Lung (tissue), 17 donors: ENCODE measurements at places on chromosomes 2 and 18. TPM values are rescaled to one million over a fixed set of nuclear protein-coding genes. Genes with fewer than 3 reads are reported as not detected.

- no peak for DNase-seq
- H3K4me3 ChIP-seq, result no peak overlapping the region
- no peaks in the 10 kb centered on the region for H3K4me1 ChIP-seq
- no peaks in the 10 kb centered on the region for H3K36me3 ChIP-seq
- H3K27ac ChIP-seq, result no peak overlapping the region
Measured at GRCh38 chr2:204060841-204061240, 124.3 kb downstream of the ICOS start.

DNA sequence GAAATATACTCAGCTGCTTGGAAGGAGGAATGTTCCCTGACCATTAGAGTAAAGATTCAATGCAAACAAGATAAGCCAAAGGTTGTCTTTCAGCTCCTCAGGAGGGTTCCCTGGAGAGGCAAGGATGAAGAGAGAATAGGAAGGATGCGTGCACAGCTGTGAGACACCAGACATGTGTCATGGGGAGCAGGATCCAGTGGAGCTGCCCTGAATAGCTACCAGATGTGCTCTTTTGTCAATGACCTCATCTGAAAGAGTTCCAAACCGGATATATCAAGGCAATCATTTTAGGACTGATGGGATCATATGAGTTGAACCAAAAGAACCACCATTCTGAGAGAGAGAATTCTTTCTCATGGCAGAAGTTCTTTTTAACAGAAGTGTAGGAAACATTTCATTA is 490.6 kb downstream of the IRS1 start:
- no peaks in the 10 kb centered on the region for H3K36me3 ChIP-seq
- no peaks in the 10 kb centered on the region for H3K4me1 ChIP-seq
- H3K27ac ChIP-seq, result no peak overlapping the region
- DNase-seq, result peak; percentile 42
- no peak overlapping the region for H3K4me3 ChIP-seq

DNA sequence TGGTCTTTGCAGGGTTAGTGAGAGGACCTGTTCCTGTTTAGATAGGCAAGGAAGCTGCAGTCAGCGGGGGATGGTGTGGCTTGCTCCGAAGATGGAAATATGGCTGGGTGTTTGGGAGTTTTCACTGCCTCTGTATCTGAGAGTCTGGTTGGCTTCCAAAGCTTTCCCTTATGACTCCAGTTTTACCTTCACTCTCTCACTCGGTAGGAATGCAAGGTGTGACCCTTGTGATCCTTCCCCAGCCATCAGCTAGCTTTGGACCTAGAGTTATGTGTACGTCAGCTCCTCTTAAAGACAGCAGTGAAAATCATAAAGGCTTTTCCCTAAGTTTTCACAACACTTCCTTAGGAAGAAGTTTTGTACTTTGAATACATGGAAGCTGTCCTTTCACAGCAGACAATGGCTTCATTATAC is 35.5 kb upstream of the TMEM87B start:
- H3K4me1 ChIP-seq, result no peaks in the 10 kb centered on the region
- no peak for DNase-seq

DNA sequence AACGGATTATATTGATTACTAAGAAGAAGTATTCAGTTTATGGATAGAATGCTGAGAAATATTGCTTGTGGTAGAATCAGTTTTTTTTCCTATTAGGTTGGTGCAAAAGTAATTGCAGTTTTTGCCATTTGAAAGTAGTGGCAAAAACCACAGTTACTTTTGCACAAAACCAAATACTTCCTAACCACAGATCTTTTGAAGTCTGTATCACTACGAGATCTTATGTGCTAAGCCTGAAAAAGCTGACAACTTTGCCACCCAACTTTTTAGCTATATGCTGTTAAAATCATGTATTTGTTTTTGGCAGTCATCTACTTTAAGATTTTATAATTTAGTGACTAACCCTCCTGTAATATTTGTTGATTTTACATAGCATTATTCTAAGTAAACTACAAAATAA is 24.6 kb downstream of the DNAJC10 start:
- DNase-seq, result no peak
- H3K4me1 ChIP-seq, result no peaks in the 10 kb centered on the region
- no peak overlapping the region for H3K4me3 ChIP-seq
- peaks cover 18% of the 10 kb centered on the region for H3K36me3 ChIP-seq
- H3K27ac ChIP-seq, result no peak overlapping the region
- no peaks in the 10 kb centered on the region for H3K27me3 ChIP-seq

- H3K36me3 ChIP-seq, result no peaks in the 10 kb centered on the region
- H3K27me3 ChIP-seq, result no peaks in the 10 kb centered on the region
- peak; percentile 9 for DNase-seq
- H3K27ac ChIP-seq, result no peak overlapping the region
- no peaks in the 10 kb centered on the region for H3K4me1 ChIP-seq
- H3K4me3 ChIP-seq, result no peak overlapping the region
Measured at GRCh38 chr18:22847392-22847791, 85.7 kb upstream of the RBBP8 start.

The ZSWIM2 gene
- total RNA-seq, result not detected
